ENCODE measurements at places on chromosomes 4 and X.

- DNase-seq = no peak
These were observed 340.2 kb upstream of the SMIM31 start for GRCh38 chr4:164413743-164414142.

GRCh38 chrX:152642931-152643564, 5.4 kb downstream of the GABRQ start:
- DNase-seq = no peak

- no peak for DNase-seq
These were observed 56.4 kb downstream of the FBXW7 start for GRCh38 chr4:152479428-152480026.

DNA sequence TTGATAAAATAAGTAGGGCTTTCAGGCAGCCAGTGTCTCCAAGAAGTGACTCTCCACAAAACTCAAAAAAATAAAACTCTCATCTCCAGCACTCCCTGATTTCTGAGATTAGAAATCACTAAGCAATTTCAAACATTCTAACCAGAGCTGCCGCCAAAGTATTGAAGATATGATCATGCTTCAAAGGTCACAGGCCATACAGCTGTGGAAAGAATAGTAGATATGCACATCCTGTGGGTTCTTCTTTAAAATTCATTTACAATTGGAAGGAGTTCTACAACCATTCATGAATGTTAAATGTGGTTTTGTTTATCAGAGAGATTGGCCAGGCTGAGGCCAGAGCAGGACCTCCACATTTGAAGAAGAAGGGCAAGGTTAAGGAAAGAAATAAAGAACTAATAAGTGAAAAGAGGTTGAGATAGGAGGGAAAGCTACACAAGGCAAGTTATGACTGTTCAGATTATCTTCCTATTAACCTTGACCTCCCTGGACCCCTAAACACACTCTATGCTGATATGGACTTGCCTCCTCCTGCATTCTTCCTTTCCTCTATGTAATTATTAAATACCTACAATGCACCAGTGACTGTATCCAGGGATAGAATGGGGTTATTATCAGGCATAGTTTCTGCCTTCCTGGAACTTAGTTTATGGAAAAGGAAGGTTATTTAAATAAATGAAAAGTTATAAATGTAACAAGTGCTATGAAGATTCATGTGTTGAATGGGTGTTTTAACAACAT, 56.4 kb downstream of the USP38 start:
- no peak for DNase-seq

GRCh38 chr4:3436798-3437581, 4.8 kb upstream of the HGFAC start:
- no peak for DNase-seq

- no peak for DNase-seq
These were observed 30.8 kb upstream of the PGM2 start for GRCh38 chr4:37795581-37796195.

- no peak for DNase-seq
These were observed 222.0 kb upstream of the HHIP start for GRCh38 chr4:144423930-144424329.

DNA sequence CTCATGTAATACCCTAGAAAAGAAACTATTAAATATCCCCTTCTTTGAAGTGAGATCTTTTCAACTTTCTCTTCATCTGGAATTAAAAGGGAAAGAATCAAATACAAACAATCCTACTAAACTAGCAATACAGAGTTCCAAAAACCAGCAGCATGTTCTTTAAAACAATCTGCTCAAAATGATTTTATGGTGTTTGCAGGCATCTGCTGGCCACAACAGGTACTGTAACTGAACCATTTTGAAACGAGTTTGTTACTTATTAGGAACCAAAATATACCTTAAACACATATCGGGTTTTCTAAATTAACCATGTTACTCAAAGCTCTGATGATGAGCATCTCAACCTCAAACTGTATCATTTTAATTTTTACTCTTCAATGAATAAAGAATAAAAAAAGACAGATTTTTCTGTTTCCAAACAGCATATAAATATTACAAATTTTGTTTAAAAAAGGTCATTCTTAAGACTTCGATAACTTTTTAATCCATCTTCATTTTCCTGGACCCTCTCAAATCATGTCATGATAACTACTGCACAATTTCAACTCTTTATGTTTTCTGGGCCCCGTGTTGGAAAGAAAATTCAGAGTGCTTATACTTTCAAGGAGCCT, 56.5 kb downstream of the ARAP2 start:
- DNase-seq = no peak

DNA sequence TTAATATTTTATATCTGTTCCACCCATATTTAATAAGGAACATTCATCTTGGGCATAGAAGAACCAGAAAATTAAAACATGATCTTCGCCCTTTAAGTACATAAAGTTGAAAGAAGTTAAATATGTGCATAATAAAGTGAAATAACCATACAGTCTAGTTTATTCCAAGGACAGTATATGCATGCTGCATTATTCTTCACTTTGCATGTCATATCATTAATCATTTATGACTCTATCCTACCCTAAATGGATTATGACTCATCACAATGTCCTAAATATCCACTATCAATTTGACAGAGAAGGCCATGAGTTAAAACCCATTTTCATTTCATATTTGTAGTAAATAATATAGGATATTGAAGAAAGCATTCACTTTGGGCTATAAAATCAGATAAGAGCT, 576.5 kb upstream of the GNPDA2 start:
- DNase-seq = no peak

- no peak for DNase-seq
These were observed 69.5 kb downstream of the SHROOM2 start for GRCh38 chrX:9855561-9856283.

- no peak for DNase-seq
These were observed 49.2 kb downstream of the FHIP1A start for GRCh38 chr4:151458148-151458547.

DNA sequence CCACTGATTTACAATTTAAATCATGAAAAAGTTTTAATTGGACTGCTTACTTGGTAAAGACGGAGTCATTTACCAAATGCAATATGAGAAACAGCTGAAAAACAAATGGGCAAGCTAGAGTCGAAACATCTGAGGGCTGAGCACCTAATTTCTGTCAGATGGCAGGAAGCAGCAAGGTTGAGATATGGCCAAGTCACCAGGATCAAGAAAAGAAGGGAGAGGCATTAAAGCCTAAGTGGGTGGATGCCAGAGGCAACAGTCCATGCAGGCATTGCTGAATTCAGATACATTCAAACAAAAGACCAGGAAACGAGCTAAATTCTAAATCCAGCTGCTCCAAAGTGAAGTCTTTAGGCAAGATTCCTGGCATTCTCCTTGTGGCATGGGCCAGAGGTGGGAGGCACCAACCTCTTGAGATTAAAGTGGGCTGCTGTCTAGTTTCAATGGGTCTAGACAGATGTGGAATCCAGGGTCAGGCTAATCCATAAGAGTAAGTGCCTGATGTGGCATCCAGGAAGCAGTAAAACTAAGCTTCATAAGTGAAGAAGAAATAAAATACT, 8.0 kb upstream of the ARSJ start:
- DNase-seq = no peak

GRCh38 chr4:184003433-184003832, 98.3 kb downstream of the STOX2 start:
- no peak for DNase-seq

- DNase-seq = no peak
These were observed 1.6 kb upstream of the SUV39H1 start for GRCh38 chrX:48694776-48695533.
